ENCODE measurements at places on chromosomes 4 and X. TPM values are rescaled to one million over a fixed set of nuclear protein-coding genes. Genes with fewer than 3 reads are reported as not detected.

The XAGE3 gene
- not detected for total RNA-seq

DNA sequence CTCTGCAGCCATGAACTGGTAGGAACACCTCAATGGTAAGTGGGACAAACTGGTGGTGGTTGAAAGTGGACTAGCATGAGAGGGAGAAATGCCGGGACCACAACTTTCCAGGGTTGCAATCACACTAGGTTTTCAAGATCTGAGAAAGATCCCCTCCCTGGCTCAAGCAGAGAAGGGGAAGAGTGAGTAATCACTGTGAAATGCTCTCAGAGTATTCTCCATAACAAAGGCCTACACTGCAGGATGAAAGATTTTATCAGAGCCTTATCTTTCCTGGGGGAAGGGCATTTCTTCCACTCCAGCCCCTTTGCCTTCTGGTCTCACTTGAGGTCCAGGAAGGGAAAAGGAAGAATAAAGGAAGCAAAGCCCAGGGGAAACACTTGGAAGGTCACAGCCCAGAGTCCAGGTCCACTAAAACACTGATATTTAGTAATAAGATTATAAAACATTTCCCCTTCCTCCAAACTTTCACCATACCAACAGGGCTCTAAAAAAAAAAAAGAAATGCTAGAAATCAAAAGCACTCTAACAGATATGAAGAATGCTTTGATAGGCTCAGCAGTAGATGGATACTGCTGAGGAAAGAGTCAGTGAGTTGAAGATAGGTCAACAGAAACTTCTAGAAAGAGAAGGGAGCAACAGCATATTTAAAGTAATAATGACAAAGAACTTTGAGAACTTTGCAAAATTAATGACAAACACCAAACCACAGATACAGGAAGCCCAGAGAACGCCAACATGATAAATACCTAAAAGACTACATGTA, 95.9 kb downstream of the WDFY3 start:
- peak; percentile 70 for DNase-seq

DNA sequence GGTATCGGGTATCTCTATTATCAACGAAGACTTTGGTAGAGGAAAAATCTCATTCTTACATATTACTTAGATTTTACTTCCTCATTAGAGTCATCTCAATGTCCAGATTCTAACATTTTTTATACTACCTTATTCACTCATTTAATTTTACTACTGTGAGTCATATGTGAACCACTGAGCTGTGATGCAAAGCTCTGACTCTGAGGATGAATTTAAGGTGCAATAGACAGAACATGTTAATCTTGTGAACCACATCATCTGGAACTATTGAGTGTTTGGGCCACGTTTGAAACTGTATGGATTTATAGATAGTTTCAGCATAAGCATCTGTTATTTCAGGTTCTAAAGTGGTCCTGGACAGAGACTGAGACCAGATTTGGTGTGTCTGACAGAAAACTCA, 78.4 kb downstream of the PWWP3B start:
- DNase-seq, result no peak

DNA sequence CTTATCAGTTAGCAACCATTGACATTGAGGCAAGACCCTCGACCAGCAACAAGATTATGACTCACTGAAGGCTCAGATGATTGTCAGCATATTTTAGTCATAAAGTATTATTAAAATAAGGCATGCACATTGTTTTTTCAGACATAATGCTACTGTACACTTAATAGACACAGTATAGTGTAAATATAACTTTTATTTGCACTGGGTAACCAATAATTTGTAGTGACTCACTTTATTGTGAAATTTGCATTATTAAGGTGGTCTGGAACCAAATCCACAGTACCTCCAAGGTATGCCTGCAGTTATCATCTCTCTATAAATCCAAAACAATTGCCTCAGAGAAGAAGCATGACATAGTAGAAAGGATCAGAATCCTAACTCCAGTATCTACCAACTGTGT, 330.1 kb upstream of the SMIM31 start:
- DNase-seq, result no peak

- peak; percentile 45 for DNase-seq
Measured at GRCh38 chrX:15471028-15471427, 22.1 kb downstream of the PIR start.

DNA sequence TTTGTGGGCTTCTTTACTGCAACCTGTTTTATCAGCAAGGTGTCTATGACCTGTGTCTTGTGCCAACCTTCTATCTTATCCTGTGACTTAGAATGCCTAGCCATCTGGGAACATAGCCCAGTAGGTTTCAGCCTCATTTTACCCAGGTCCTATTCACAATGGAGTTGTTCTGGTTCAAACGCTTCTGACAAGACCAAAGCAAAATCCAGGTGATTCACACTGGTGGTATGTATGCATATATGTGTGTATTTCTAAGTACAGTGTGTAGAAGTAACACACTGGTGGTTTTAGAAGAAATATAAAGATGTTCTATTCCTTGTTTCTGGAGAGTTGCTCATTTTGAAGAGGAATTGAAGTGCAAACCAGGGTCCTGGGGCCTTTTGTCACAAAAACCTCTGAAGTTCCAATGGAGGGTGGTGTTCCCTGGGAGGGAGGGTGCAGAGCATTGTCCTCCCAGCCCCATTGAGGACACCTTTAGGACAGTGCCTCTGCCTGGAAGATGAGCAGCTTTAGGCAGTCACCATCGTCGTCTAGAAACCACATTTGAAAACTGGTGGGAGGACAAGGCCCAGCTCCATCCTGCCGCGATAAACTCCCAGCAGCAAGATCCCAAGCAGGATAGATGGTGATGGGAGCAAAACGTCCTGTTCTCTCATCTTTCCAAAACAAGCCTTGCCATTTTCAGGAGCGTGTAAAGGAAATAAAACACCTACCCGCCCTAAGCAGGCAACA, 191.4 kb downstream of the TSPAN5 start:
- DNase-seq, result no peak
